ENCODE measurements at places on chromosomes 7 and 10.

GRCh38 chr10:11861341-11861740, 38.2 kb downstream of the PROSER2 start:
- no peak for DNase-seq

DNA sequence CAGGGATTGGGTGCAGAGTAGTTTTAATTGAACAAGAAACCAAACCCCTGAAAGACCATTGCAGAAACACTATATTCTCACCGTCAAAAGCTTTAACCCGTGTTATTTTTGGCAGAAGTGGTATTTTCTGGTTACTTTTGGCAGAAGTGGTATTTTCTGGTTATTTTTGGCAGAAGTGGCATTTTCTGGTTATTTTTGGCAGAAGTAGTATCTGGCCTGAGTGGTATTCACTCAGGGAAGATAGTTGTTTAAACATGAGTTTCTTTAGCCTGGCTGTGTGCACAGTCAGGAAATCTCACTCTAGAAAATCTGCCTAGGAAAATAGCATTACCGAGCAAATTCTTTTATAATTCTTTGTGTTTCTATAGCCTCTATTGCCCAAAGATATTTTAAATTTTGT, 322.7 kb downstream of the GFRA1 start:
- no peak for DNase-seq

DNA sequence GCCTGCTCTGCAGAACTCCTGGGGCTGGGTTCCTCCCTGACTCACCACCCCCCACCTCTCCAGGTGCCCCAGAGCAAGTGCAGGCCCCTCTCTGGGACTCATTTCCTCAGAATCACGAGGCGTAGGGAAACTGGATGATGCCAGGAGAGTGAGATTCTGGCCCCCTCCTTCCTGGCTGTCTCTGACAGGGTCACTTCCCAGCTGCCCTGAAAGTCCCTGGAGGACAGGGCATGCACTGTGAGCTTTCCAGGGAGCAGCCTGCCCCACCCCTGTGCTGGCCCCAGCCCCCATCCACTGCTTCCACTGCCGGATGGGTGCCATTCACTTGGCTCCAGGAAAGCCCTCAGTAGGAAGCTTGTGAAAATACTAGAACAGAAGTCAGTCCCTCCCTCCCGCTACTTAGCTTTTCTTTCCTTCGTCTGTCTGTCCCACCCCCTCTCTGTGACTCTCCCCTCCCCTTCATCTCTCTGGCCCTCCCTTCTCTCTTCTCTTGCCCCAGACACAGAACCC, 10.4 kb downstream of the TACR2 start:
- no peak for DNase-seq

DNA sequence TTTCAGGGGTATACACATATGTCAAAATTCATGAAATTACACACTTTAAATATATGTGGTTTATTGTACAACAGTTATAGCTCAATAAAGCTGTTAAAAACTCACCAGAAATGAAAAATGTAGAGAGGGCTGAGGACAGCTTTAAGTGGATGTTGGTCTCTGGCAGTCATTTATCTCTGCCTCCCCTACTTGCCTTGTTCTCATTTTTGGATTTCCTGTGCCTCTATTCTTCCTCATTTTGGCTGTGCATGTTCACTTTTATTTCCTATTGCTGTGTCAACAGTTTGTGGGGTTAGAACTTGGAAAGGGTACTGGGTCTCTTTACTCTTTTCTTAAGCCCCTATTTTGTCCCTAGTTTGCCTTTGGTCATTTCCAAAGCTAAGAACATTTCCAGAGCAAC, 18.6 kb upstream of the MEST start:
- no peak for DNase-seq

GRCh38 chr7:20513341-20513740, 102.1 kb upstream of the ABCB5 start:
- no peak for DNase-seq

Data from immature natural killer cell (primary cell).